ENCODE measurements at places on chromosomes 4 and X.

DNA sequence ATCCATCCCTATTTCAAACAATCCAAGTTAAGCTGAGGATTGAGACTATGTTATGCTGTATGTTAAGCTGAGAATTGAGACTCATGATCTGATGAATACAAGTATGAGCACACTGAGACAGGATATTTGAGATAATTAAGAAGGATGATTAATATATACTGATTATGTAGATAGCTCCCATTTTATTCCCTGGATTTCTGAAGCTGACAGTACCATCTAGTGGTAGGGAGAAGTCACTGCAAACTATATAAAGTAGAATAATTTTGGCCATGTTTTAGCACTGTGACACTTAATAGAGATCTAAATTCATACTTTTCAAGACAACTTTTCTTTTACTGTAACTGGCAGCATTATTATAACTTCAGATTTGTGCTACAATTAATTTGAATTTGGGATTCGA, 63.8 kb upstream of the HPRT1 start:
- DNase-seq: peak; percentile 14

GRCh38 chr4:15598644-15599043, 56.5 kb downstream of the FBXL5 start:
- peak; percentile 6 for DNase-seq

DNA sequence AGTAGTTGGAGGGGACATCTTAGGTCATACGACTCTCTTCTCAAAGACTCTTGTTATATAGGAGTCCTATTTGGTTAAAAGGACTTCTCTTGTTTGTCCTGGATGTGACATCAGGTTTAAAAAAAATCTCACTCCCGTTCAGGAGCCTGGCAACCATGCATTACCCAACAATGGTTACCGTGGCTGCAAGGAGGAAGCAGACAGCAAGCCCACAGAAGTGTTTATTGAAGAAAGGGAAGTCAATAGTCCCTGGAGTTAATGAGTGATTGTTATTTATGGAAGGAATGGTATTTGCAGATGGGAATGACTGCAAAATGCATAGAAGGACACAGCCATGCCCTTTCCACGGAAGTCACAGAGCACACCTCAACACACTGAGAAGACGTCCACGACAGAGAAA, 75.9 kb upstream of the ENPP6 start:
- no peak for DNase-seq

GRCh38 chrX:134512566-134512965, 52.6 kb downstream of the HPRT1 start:
- peak; percentile 63 for DNase-seq

- DNase-seq: peak; percentile 59
These were observed 77.0 kb downstream of the COQ2 start for GRCh38 chr4:83207497-83208101.

- DNase-seq: no peak
These were observed 17.1 kb upstream of the CD40LG start for GRCh38 chrX:136630881-136631280.

DNA sequence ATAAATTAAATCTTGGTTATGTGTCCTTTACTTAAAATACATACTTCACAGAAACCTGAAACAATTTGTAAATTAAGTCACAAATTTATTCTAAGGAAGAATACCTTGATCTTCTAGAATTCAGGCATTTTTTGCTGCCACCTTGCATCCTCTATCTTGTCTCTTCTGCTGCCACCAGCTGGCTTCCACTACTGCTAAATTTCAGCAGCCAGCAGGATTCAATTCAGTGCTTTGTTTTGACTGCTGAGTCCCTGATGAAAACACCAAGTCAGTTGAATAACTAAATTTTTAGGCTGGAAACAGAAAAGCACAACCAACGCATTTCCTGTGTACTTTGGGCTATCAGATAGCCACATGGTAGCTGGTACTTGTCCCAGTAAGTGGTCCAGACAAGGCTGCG, 2.4 kb upstream of the MBTPS2 start:
- DNase-seq: no peak

Measured in AG08396 (cell line).